ENCODE measurements at places on chromosomes 2 and 18.
A peak's percentile ranks its signal among the peaks of the same experiment; 100 is the strongest.

GRCh38 chr2:201931951-201932350 lies 101.7 kb upstream of the FZD7 start:
- peak; percentile 85 for DNase-seq

DNA sequence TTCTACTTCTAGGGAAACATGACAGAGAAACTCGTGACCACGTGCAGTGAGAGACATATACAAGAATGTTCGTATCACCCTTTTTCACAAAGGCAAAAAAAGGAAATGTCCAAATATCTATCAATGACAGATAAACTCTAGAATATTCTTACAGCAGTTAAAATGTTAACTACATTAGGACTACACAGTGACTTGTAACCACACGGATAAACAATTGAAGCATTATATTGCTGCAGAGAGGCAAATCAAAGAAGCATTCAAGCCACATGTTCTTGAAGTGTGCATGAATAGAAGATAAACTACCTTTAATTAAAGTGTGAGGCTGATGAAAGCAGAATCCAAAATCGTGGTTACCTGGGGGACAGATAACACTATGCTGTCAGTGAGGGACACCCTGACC lies 935.3 kb upstream of the KLHL29 start:
- no peak for DNase-seq

DNA sequence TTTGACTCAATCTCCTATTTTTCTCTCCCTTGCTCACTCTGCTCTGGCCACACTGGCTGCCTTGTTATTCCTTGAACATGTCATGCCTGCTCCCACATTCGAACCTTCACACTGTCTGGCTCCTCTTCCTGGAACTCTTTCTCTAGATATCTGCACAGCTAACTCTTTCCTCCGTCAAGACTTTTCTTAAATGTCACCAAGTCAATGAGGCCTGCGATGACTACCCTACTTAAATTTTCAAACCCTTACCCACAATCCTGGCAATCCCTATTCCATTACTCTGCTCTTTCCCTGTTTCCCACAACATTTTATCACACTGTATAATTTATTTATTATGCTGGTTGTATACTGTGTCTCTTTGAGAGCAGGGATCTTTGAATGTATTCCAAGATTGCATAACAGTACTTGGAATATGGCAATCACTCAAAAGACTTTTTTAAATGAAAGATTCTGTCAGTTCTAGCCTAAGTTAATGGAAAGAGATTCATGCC lies 206.2 kb downstream of the SRBD1 start:
- DNase-seq: peak; percentile 27

GRCh38 chr2:144518748-144519596 lies 947 bp downstream of the ZEB2 start:
- no peak for DNase-seq

- DNase-seq: no peak
These were observed 7.7 kb upstream of the PXDN start for GRCh38 chr2:1751767-1752725.

GRCh38 chr2:74333175-74333574 lies 10.0 kb downstream of the SLC4A5 start:
- DNase-seq: peak; percentile 55

- DNase-seq: no peak
These were observed 2.9 kb upstream of the DLX2 start for GRCh38 chr2:172105471-172106107.

DNA sequence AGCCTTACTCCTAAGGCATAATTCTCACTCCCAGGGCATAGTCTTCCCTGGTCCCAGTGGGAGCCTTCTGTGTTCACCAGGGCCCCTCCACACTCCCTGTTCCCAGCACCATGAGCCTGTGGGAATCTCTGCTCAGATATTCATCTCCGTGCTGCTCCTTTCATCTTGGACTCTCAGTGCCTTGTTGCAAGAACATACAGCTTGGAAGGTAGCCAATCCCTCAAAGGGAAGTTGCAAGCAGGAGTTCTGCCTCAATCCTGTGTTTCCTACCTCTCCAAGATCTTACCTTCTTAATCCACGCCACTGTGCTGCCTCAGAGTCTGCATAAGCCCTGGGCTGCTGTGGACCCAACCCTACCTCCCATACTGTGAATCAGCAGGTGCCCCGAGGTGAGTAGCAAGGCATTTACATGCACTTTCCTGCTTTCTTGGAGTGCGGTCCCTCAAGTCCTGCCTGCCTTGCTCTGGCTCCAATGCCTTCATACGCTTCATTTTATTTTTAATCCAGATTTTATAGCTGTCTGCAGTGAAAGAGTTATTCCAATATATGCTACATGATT lies 413.8 kb upstream of the RAB6C start:
- no peak for DNase-seq

DNA sequence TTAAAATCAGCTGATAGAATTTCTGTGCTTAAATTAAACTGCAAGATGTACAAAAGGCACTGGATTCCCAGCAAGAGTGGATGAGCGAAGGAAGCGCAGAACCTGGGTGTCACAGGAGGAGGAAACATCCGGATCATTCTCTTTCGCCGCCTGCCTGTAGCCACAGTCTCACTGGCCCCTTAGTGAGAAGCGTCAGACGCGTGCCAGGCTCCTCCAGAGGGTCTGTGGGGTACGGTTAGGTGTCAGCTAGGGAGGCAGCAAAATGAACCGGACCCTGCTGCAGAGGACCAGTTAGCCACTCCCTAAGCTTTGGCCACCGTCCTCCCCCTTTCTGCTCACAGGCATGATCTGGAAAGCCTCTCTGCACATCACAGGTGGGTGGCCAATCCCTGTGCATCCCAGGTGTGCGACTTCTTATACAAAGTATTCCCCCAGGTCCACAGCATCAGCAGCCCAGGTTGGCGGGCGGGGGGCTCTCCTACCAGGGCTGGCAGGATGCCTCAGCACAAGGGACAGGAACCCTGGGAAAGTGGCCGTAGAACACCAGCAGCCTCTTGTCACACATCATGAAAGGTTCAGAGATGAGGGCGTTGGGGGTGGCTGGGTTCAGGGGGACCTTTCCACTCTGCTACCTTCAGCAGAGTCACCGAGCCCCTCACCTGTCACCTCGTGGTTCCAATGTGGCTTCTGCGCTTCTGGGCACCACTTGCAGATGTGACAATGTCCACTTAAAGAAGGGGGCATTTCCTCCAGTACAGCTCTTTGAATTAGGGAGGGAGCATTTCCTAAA lies 61.1 kb upstream of the SLC66A3 start:
- DNase-seq: no peak

GRCh38 chr2:128012698-128013097 lies 15.2 kb downstream of the SAP130 start:
- no peak for DNase-seq

GRCh38 chr2:232230560-232230959 lies 148.0 kb upstream of the ALPP start:
- peak; percentile 26 for DNase-seq

- DNase-seq: no peak
These were observed 257.0 kb upstream of the GYPC start for GRCh38 chr2:126399001-126399400.

DNA sequence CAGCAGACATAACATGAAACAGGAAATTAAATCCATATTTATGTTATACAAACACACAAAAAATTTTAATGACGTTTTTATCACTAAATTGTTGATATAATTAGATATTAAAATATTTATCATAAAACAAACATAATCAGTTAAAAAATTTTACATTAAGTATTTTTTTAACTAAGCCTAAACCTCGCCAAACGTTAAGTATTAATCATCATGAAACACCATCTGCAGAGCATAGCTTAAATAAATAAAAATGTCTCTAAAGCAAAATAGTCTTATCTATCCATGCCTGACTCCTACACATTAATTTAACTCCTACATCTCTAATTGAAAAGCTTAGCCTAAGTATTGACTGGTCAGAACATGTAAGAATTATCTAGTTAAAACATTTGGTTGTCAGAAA lies 271.6 kb upstream of the RND3 start:
- no peak for DNase-seq

GRCh38 chr2:78035804-78036203 lies 513.6 kb upstream of the LRRTM4 start:
- no peak for DNase-seq

- peak; percentile 73 for DNase-seq
These were observed 45.3 kb downstream of the BIN1 start for GRCh38 chr2:127061375-127062273.

DNA sequence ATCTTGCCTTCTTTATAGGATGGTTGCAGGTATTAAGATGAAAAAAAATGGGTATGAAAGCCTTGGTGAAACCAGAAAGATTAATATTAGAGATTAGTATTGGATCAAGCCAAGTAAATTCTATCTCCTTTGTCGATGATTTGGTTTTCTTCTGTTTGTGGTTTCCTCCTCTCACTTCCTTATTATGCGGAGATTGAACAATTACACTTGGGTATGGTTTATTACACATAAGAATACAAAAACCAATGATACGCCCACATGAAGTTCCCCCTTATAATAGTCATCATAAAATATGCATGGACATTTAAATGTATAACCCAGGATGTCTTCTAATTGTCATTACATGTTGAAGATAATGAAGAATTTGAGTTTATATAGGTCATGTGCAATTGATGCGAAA lies 4.9 kb downstream of the LTBP1 start:
- no peak for DNase-seq

GRCh38 chr2:226771067-226771466 lies 28.6 kb downstream of the IRS1 start:
- DNase-seq: no peak

- no peak for DNase-seq
These were observed 194.9 kb downstream of the AGAP1 start for GRCh38 chr2:235688511-235689426.

DNA sequence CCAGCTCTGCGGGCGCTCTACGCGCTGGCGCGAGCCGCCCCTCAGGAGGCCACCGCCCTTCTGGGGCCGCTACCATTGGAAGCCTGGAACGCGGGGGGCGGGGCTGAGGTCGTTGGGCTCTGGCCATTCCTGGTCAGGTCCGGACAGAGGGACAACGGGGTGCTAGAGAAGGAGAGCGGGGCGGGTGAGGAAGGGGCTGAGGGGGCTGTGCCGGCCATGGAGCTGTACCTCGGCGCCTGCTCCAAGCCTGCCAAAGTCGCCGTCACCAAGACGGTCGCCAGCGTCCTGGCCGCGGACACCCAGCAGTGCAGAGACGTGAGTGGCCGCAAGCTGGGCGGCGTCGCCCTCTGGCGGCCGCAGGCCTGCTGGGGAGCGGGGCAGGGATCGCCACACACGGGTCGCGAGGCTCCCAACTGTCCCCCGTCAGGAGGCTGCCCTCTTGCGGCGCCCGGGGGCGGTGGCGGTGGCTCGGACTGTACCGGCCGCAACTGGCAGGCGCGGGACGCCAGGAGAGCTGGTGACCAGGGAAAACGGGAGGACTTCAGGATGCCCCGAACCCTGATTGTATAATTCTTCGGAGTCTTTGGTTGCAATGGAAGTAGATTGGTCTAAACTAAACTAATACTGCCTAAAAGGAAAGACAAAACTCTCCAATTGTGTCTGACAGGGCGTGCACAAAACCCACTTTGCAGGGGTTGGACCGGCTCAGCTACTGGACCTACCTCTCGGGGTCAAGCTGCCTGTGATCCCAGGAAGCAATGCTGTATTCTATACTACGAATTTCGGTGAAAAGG lies at the start of gene FSIP2:
Gene FSIP2, plus strand, starts transcription at position 126 of the 794 bp plus-strand sequence. Its CDS starts 91 bp downstream, at position 217.
- DNase-seq: peak; percentile 1

DNA sequence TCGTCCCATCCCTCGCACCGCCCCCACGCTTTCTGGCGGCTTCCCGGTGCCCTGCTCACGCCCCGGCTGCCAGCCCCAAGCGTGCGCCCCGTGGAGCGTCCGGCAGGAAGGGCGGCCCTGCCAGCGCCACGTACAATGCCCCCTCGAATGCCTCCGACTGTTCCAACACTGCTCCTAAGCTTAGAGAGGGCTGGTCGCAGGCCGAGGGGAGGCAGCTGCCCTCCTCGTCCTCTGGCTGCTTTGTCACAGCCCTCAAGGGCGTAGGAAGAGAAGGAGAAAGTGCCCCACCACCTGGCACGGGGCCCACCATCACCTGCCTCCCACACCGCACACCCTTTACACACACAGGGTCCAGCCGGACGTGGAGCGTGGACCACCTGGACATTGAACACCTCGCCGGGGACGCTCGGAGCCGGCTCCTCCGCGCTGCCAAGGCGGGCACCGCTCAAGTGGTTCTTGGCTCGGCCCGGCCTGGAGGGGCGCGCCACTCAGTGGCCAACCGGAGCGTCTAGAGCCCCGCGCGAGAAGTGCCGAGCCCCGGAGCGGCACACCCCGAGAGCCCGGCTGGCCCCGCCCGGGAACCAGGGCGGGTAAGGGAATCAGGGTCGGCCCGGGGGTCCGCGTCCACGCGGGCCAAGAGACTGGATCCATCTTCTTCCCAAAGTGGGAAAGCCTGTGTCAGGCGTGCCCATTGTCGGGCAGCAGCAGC lies 830 bp downstream of the DNER start:
- DNase-seq: no peak

DNA sequence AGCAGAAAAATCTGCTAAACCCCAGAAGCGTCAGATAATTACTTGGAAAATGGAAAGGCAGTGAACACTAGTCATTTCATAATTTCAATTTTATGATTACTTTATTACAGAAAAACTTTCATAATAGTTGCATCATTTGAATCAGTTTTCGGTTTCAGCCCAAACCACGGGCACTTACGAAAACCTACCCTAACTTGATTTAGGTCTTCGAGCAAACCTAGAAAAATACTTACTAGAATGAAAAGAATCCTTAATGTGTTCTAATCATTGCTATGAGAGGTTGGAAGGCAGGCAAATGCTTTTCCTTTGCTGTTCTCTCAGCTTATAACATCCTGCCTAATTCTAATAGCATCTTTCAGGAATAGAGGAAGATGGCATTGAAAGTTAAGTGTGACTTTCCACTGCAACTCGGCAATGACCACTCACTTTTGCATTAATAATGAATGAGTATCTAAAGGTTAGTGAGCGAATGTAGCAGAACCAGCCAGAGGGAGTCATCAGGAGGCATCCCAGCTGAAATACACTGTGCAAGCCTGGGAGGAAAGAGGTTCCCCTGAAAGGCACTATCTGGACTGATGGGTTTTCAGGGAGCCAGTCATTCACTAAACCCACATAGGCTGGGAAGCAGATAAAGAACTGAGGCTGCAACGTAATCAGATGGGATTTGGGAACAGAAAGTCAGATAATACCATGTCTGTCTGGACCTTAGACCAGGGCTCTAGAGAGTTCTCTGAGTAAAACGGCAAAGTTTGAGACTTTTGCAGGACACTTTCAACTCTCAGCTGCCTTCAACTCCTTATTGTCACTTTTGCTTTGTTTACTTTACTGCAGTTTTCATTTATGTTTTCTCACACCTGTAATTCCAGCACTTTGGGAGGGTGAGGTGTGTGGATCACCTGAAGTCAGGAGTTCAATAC lies 520.8 kb downstream of the RNF144A start:
- DNase-seq: no peak

DNA sequence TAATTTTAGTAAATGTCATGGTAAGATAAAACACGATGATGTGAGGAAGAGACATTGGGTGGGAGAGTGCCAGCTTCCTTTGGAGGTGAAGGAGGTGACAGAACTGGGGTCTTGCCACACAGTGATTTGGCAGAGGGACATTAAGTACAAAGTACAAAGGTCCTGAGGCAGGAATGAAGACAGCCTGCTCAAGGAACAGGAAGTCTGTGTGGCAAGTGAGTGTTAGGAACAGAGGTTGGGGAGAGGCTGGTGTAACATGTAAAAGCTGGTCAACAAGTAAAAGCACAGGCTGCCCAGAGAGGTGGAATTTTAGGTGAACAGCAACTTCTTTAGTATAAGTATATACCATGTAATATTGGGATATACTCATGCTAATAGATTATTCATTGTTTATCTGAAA lies 73.1 kb downstream of the INPP5D start:
- DNase-seq: no peak

GRCh38 chr18:8229787-8230186 lies 379.4 kb upstream of the RAB12 start:
- no peak for DNase-seq
